ENCODE measurements at places on chromosomes 5 and 9.
A peak's percentile ranks its signal among the peaks of the same experiment; 100 is the strongest.

DNA sequence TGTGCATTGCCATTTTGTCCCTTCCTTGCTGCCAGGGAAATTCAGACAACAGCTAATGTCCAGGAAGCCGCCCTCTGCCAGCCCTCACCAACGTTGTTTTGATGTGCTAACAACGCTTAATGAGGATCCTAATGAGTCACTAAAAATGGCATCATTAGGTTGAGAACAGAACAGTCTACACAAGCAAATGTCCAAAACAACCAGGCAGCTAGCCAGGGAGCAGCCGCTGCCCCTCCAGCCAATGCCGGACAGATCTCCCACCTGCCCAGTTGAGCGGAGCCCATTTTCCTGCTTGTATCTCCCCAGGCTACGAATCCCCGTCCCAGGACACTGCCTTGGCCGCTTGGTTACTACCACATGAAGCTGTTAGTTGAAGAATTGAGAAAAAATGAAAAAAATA, 40.4 kb upstream of the UNC5A start:
- DNase-seq, result no peak

GRCh38 chr5:64869419-64869818, 100.7 kb downstream of the CWC27 start:
- DNase-seq, result no peak

GRCh38 chr5:168047669-168048111, 243.8 kb upstream of the WWC1 start:
- no peak for DNase-seq

DNA sequence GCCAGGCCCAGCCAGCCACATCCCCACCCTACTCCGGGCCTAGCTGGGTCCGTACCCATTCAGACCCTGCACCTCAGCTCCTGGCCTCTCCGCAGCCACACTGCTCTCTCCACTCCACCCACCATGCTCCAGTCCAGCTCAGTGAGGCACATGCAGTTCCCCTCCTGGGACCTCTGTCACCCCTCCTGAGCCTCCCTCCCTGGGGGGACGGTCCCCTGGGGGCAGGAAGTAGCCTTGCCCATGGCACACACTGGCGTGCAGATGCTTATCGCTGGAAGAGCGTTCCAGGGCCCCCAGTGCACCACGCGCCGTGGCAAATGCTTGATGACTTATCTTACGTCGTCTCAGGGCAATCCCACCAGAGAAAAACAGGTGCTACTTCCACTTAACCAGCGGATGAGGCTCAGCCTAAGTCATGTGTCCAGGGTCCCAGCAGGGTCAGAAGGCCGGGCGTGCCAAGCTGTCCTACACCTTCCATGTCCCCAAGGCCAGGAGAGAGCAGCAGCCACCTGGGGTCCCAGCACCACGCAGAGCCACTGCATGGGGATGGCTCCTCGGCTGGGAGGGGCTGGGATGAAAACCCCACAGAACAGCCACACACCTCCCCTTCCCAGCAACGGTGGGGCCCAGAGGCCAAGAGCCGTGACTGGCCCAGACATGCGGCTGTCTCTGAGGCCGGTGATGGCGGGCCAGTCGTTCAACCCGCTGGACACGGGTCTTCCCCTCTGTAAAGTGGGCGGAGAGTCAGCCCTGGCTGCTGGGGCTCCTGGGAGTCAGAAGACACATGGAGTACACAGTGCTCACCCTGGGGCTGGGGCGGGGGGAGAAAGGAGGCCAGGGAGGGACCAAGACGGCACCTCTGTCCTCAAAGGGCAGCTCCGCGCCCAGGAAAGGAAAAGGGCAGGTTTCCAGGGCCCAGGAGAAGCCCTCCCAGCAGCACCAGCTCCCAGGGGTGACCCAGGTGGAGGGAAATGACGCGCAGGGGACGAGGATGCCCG, 2.6 kb upstream of the CCDC187 start:
- DNase-seq, result no peak

DNA sequence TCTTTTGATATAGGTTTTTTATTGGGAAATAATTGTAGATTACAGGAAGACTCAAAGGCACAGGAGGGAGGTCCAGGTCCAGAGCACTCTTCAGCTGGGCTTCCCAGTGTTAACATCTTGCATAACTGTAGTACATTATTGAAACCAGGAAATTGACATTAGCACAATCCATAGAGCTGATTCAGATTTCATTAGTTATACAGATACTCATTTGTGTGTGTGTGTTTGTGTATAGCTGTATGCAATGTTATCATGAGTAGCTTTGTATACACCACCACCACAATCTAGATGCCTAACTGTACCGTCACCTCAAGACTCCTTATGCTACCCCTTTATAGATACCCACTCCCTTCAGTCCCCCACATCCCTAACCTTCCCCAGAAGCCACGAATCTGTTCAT, 47.9 kb downstream of the SLC36A1 start:
- DNase-seq, result no peak

DNA sequence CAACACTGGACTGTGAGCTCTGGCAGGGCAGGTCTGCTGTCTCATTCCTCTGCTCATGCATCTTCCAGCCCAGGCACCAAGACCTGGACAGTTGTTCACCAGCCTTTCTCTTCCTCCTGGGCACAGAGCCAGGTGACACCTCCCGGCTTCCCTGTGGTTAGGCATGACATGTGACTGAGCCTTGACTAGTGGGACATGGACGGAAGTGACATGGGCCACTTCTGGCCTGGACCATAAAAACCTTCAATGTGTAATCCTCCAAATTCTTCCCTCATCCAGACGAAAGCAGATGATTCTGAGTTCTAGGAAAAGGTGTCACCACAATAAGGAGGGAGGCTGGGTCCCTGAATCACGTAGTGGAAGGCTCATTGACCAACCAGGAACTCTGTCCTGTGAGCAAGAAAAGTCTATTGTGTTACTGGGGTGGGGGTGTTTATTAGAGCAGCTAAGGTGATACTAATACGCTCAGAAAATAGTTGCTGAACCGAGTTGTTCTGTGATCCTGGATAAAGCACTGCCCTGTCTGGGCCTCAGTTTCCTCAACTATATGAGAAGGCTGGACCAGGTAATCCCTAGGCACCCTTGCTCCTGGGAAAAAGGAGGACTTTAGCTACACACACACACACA, 26.6 kb upstream of the CRB2 start:
- peak; percentile 26 for DNase-seq

DNA sequence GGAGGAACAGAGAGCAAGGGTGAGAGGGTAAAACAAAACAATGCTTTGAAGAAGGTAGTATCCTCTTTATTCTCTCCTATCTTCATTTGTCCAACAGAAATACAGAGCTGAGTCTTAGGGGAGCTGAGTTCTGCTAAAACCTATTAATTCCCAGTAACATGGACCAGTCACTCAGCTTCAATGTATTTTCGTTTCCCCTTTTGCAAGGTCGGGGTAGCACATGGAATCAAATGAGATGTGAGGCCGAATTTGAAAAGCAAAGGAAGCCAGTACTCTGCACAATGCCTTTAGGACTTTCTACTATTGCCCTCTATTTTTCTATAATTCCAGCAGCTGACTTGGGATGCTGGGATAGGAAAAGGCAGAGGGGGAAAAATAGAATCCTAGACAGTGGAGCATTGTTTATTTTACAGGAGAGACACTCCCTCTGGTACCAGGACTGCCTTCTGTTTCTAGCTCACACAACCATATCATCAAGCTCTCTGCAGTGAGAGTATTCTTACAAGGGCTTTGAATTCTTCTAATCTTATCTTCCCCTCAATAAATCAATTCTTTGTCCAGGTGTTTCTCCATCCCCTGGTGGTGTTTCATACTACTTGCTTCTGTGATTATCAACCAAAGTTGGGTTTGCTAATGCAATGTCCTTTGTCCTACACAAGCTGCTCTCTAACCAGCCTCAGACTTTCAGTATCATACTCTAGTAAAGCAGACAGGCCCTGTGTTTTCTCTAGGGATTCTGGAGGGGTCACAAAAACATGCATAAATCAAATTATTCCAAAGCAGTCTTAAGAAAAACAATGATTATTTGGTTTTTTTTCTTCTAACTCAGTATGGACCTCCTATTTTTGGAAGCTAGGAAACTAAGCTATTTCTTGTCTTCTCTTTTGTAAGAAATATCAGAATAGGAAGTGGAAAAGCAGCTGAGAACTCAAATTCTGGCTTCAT, 341.5 kb downstream of the OSTF1 start:
- DNase-seq, result no peak

DNA sequence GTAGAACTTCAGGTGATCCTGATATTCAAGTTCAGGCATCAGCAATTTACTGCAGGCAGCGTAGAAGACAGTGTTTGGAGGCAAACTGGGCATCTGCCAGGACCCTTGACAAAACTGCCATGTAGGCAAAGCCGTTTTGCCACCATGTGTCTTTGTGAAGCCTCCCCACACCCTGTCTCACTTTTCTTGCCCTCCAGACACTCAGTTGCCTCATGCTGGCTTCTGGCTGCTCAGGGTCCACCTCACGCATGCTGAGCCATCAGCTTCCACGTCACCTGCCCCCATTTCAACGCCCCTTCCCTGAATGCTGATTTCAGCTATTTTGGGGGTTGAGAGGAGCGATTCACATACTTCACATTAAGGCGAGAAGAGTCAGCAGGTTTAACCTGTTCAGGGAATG, 165.2 kb upstream of the KLF9 start:
- DNase-seq, result no peak

GRCh38 chr9:4970970-4971641, 14.0 kb upstream of the JAK2 start:
- peak; percentile 31 for DNase-seq

DNA sequence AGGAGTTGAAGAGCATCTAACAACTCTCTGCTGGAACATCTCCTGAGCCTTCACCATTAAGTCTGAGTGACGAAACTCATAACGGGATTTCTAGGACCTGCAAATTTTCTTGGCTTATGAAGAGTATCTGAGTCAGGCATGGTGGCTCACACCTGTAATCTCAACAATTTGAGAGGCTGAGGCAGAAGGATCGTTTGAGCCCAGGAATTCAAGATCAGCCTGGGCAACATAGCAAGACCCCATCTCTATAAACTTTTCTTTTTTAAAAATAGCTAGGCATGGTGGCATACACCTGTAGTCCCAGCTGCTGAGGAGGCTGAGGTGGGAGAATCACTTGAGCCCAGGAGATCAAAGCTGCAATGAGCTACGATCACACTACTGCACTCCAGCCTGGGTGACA, 48.8 kb downstream of the EPB41L4B start:
- no peak for DNase-seq

DNA sequence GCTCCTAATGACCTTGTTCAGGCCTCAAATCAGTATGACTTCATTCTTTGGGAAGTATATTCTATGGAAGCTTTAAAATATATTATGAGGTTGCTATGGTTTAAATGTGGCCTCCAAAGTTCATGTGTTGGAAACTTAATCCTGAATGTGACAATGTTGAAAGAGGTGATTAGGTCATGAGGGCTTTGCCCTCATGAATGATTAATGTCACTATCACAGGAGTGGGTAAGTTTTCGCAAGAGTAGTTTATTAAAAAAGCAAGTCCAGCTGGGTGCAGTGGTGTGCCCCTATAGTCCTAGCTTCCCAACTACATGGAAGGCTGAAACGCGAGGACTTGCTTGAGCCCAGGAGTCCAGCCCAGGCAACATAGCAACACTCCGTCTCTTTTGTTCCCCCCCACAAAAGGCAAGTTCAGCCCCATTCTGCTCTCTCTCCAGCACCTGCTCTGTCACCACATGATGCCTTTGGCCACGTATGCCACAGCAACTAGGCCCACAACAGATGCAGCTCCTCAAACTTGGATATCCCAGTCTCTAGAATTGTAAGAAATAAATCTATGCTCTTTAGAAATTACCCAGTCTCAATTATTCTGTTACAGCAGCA, 105.3 kb downstream of the SIL1 start:
- DNase-seq, result no peak

DNA sequence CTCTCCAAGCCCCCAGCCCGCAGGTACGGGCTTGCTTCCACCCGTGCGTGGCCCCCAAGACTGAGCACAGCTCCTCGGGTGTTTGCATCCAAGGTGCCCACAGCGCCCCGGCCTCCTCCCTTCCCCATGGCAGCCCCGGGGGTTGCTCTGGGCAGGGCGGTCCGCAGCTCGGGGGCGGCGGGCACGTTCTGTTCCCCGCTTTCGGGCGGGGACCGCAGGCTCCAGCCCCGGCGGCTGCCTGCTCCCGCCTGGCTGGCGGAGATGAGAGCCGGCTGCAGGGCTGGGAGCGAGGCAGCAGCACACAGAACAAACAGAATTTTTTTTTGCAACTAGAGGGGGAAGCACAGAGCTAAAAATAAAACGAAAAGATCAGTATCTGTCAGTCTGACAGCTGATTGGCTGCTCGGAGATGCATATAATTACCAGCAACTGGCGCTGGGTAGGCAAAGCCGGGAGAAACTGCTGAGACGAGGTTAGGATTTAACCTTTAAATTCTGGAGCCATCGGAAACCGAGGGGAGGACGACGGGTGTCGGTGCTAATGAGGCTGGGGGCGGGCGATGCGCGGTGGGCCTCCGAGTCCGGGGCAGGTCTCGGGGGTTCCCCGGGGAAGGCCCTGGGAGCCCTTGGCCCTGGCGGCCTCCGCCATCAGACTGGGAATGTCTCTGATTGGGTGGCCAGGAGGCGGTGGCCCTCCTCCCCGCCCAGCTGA, 142.7 kb upstream of the IER5L start:
- DNase-seq, result peak; percentile 68

- DNase-seq, result peak; percentile 1
These were observed 132.2 kb upstream of the ASTN2 start for GRCh38 chr9:117546894-117547678.

- no peak for DNase-seq
These were observed 38.4 kb downstream of the SLC12A7 start for GRCh38 chr5:1073239-1074102.

DNA sequence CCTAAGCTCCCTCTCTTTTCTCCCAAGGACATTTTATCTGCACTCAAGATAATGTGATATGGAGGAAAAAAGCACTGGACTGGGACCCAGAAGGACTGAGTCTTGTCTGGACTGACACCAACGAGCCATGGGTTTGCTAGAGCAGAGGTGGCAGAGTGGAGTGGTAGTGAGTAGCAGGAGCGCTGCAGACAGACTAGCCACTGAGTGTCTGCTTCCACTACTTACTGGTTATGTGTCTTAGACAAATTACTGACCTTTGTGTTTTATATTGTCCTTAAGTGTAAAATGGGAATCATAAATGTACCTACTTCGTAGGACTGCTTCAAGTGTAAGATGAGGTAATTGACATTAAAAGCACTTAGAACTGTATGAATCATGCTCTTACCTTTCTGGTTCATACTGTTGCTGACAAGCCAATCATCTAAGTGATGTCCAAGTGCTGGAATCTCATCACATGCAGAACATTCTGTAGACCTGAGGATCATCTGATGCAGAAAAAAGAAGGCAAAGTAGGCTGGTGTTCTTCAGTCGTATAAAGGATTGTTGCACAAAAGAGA, 12.5 kb upstream of the PRLR start:
- no peak for DNase-seq

GRCh38 chr5:98816582-98817222, 43.2 kb downstream of the RGMB start:
- DNase-seq, result no peak

DNA sequence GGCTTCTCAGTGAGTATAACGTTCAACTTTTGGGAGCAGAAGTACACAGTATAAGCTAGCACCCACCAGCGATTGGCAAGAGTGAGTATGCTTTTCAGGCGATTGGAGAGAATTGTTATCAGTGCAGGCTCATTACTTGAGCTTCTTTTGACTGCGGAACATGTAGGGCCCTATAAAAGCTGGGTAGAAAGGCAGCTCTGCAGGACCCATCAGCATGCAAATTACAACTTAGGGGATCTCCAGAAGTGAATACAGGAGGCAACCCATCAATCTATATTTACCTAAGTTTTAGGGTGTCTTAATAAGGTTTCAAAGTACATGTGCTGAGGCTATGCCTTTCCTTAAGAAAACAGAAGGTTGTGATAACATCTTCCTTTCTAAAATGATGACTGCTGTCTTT, 225.0 kb downstream of the MLLT3 start:
- no peak for DNase-seq

Data from CD4-positive, alpha-beta T cell treated with Interleukin-6 for 4 hours (primary cell).